ENCODE measurements at places on chromosomes 1 and 21.

DNA sequence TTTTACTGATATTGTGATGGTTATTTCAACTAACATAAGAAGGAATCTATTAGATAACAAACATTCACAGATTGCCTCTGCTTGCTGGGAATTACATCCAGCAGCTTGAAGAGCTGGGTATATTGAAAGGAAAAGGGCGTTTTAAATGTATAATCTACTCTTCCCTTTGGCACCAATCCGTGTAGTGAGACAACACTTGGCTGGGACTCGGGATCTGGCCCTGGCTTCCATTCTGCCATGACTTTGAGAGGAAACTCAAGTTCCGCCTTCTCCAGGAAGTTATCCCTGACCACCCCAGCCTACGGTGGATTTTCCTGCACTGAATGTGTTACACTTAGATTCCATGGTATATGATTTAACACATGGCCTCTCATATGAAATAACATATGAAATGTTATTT is 86.9 kb upstream of the UBE2U start:
- no peak for DNase-seq

- no peak for DNase-seq
Measured at GRCh38 chr1:183912265-183912886, 107.5 kb downstream of the RGL1 start.

DNA sequence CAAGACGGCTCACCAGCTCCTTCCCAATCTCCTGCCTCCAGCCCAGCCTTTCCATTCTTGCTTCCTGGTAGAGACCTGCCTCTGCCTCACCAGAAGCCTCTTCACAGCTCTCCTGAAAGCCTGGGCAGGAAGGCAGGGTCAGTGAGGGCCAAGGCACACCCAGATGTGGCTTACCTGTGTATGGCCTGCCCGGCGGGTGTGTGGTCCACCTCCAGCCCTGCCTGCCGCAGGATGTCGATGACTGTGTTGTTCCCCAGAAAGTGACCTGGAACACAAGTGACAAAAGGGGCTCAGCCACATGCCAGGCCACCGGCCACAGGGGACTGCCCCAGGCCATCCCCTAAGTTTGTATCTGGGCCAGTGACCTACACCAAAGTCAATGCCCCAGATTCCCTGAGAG is 218.9 kb downstream of the TRABD2B start:
- DNase-seq: no peak

GRCh38 chr1:178374016-178374415 is 122.7 kb downstream of the CLEC20A start:
- DNase-seq: no peak

DNA sequence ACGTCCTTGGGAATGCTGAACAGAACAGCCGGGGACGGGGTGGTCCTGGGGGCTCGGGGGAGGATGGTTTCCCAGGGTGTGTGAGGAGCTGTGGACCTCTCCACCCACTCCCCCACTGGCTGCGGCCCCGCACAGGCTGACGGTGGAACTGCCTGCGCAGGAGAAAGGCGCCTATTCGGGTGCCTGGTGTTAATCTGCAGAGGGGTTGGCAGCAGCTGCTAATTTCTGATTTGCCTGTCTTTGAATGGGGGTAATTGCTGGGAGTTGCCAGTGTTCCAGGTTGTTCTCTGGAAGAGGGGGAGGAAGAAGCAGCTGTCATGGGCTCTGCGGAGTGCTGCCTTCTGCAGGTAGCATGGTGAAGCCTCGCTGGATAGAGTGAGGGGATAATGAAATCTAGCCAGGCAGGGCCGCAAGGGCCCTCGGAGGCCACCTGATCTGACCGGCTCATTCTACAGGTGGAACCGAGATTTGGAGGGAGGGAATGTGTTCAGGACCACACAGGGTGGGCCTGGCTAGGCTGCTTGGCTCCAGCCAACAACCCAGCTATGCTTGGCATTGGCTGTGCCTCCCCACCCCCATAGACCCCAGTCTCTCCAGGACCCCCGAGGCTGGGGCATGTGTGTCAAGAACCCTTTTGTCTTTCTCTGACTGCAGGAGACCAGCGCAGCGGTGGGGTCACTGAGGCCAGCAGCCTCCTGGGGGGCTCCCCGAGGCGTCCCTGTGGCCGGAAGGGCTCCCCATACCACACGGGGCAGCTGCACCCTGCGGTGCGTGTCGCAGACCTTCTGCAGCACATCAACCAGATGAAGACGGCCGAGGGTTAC is 67.1 kb downstream of the PTPRU start:
- DNase-seq: no peak

All from esophagus squamous epithelium (tissue), 5 donors.